ENCODE measurements at places on chromosomes 7 and 10. TPM values are rescaled to one million over a fixed set of nuclear protein-coding genes. Genes with fewer than 3 reads are reported as not detected.

DNA sequence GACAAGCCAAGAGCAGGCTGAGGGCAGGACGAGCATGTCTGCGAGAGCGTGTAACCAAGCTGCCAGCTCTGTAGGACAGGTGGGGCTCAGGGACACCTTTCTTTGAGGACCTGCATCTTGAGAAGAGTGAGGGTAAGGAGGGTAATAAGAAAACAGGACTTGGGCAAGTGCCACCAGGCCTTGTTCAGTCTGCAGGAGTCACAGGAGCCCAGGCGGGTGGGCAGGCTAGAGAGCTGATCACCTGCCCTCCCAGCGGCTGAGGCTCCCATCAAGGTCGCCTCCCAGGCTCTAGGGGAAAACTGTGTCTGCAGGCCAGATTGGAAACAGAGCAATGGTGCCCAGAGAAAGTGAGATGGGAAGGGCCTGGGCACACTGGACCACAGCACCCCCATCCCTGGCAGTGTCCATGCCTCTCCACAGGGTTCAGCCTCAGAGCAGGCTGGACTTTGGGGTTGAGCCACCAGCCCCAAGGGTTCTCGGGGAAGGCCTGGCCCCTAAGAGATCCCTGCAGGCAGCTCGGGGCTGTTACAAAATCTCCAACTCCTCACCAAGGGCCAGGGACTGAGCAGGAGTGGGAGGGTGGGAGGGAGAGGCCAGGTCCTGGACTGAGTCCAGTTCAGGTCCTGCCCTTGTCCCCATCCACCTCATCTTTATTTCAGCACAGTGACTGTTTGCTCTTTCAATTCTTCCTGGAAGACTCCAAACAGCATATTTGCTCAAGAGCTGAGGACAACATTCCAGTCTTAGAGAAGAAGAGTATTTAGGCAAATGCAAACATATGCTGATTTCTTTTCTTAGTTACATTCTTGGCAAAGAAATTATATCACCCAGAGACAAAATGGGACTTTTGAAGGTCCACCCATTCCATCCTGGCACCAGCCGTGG, 161.9 kb downstream of the GRID1 start:
- DNase-seq, result no peak

DNA sequence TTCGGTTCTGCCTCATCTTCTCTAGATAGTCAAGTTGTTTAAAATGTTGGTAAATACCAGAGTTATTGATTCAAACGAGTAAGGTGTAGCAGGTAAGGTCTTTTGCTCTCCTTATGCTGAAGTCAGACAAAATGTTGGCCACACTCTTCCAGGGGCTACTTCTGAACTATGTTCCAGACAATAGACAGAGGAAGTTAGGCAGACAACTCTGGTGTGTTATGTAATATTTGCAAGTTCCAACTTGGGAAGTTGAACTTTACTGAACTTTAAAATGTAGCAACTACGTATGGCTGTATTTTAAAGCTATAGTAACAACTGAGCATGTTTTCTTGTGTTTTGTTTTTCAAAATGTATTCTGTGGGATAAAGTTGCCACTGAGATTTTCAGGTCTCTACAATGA, 125.7 kb upstream of the NEBL start:
- no peak for DNase-seq

DNA sequence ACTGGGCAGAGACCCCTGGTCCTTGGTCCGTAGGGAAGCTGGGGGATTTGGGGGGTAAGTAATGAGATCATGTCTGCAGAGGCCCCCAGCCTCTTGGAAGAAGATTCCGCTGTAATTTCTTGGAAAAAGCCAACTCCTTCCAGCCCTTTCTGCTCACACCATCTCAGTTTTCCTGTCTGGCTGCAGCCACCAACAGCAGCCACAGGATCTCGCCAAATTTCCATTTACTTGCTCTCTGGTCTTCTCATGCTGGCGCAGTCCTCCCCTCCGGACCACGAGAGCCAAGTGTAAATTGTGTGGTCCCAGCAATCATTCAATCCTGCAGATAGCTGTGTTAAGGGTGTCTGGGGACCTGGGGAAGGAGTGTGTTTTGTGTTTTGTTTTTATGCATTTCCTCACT, 49.6 kb downstream of the ASB13 start:
- no peak for DNase-seq

DNA sequence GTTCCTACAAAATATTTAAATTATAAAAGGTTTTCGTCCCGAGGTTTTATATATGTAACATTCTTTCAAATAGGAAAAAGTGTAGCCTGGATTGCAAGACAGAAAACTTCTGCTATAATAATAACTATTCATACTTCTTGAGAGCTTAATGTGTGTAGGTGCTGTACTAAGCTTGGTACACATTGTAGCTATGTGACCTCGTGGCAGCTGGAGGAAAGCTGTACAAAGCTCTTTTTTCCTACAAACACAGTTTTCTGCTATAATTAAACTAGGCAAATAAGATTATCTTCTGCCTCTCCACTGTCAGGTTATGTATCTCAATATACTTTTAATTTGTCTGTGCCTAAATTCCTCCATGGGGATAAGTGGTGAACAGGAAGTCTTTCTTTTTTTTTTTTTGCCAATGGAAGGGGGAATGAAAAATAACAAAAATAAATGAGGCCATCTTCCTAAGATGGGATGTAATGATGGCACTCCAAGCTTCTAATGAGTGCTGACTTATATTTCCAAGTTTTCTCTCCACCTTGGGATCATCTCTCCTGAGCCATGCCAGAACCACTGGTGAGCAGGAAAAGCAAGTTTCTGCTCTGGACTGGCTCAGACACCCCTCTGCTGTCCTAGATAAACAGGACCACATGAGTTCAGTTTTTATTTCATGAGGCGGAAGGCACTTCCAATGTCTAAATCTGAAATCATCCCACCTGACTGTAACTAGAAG, 9.9 kb downstream of the SGMS1 start:
- DNase-seq, result no peak

GRCh38 chr10:55091691-55092328, 290.8 kb upstream of the PCDH15 start:
- no peak for DNase-seq

- no peak for DNase-seq
Measured at GRCh38 chr7:111833466-111833865, 271.2 kb upstream of the IMMP2L start.

DNA sequence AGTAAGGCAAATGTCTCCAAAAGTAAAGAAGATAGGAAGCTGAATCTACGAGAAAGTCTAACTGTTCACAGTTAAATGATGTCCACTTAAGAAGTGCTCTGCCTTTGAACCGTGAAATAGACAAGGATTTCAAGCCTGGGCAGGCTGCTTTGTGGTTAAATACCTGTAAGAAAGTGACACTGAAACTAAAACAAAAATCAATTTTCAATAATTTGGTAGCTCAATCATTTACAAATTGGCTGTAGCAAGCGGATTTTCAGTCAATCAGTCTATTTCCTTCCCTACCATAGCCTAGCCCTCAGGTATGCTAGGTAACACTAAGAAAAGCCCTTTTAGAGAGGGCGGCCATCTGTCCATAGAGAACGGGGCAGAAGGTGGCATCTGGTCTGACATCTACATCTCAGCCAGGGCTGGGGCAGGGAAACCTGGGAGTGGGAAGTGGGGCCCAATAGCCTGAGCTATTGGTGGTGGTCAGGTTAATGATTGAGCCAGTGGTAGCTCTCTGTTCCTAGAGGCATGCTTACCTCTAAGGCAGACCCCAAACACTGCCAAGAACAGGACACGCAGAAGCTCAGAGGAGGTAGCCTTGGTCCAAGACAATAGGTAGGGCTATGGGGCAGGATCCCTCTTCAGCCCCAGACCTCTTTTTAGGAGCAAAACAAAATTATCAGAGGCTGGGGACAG, 223.2 kb downstream of the CCSER2 start:
- no peak for DNase-seq

DNA sequence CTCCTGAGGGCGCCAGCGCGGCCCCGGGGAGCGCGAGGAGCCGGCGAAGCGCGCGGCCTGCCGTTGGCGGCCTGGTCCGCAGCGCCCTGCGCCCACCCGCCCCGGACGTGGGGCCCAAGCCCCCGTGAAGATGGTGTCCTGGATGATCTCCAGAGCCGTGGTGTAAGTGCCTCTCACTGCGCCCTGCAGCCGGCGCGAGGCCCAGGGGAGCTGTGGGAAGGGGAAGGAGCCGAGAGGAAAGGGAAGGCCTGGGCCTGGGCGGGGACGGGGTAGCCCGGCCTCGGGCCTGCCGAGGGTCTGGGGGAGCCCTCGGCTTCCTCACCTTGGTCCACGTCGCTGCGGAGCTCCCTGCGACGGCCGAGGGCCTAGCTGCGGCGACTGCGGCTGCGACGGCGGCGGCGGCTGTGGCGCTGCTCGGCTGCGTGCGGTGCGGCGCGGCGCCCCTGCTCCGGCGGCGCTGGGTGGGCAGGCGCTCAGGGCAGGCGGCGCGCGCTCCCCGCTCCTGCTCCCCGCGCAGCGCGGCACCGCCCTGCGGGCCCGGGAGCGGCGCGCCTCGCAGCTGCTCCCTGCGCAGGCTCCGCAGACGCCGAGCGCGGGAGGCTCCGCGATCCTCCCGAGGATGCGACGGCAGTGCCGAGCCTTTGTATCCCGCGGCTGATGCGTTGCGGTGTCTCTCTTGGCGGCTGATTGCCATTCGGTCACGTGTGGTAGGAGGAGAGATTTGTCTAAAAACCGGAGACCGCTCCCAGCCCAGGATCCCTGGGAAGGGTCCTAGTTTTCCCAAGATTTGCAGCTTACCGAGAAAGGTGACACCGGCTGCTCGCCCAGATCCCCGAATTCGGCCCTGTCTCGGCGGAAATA, 445 bp downstream of the REEP3 start:
- DNase-seq, result peak; percentile 49

DNA sequence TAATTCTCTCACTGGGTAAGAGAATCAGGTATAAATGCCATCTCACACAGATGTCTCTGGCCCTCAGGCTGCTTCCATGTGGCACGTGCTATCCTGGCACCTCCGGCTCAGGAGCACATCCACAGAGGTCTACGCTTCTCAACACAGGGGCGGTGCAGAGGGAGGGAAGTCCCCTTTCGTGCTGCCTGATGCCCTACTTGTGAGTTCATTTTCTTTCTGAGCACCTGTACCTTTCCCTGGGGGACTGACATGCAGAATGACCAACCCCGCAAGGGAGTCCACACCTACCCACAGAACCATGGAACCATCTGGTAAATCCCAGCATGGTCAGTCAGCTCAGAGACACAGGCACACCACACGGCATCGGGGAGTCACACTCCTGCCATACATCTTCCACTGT, 99.0 kb upstream of the SAMD8 start:
- DNase-seq, result no peak

DNA sequence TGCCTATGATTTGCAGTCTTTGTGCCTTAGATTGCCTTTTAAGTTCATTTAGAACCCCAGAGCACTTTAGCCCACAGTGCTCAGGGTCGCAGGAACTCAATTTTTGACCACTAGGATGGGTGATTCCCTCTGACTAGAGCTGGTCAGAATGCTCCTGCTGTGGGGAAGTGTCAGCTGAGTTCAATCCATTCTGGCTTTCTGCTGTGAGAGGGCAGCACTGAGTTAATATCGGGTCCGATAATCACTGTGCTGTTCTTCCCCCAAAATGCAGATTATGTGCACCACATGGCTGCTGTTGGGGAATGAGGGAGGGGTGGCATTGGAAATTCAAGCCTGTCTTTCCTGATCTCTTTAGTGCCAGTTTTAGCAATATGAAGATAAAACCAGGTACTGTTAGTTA, 886.4 kb downstream of the DNAJB9 start:
- DNase-seq, result no peak

DNA sequence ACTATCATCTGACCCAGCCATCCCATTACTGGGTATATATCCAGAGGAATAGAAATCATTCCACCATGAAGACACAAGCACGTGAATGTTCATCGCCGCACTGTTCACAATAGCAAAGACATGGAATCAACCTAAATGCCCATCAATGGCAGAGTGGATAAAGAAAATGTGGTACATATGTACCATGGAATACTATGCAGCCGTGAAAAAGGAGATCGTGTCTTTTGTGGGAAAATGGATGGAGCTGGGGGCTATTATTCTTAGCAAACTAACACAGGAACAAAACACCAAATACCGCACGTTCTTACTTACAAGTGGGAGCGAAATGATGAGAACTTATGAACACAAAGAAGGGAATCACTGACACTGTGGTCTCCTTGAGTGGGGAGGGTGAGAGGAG, 9.8 kb upstream of the KNDC1 start:
- DNase-seq, result no peak

- no peak for DNase-seq
Measured at GRCh38 chr7:80721883-80722615, 83.6 kb downstream of the CD36 start.

- no peak for DNase-seq
Measured at GRCh38 chr10:27625452-27626211, 120.0 kb downstream of the MKX start.

DNA sequence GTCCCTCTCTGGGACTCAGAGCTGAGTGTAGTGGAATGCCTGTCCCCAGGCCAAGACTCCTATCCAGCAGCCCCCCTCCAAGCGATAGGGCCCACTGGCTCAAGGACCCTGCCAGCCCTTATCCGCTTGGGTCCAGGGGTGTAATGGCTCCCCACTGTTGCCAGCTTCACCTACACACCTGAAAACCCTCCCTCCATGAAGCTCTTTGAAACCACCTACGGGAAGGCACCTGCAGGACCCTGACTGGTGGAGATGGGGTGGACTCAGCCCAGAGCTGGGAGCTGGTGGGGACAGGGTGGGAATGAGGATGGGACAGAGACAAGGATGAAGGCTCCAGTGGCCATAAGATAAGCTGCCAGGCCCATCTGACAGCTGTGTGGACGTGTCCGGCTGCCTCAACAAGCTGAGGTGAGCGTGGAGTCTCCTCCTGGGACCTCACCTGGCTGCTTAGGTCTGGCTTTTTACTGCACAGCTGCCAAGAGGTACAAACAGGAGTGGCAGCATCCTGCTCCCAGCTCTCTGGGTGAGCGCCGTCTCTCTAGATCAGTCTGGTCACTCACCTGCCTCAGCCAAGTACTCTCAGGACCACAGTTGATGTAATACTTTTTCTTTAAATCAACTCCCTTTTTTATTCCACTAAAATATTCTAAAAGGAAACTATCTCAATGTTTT, 41.9 kb downstream of the DRGX start:
- no peak for DNase-seq

GRCh38 chr7:155066417-155066950, 3.6 kb upstream of the HTR5A start:
- DNase-seq, result no peak

Gene ITIH2
- not detected for total RNA-seq

Gene ASIC3
- total RNA-seq, result 4.1 TPM

Gene CHST15
- total RNA-seq, result 0.15 TPM

Gene CYP2C9
- total RNA-seq, result not detected

Gene SPOCK2
- total RNA-seq, result 139 TPM

Gene FKBP9
- total RNA-seq, result 2.4 TPM

Gene CYP17A1
- total RNA-seq, result not detected

Gene ZSCAN21
- 9.8 TPM for total RNA-seq
